ENCODE measurements at places on chromosomes 2 and 18.
A peak's percentile ranks its signal among the peaks of the same experiment; 100 is the strongest.

DNA sequence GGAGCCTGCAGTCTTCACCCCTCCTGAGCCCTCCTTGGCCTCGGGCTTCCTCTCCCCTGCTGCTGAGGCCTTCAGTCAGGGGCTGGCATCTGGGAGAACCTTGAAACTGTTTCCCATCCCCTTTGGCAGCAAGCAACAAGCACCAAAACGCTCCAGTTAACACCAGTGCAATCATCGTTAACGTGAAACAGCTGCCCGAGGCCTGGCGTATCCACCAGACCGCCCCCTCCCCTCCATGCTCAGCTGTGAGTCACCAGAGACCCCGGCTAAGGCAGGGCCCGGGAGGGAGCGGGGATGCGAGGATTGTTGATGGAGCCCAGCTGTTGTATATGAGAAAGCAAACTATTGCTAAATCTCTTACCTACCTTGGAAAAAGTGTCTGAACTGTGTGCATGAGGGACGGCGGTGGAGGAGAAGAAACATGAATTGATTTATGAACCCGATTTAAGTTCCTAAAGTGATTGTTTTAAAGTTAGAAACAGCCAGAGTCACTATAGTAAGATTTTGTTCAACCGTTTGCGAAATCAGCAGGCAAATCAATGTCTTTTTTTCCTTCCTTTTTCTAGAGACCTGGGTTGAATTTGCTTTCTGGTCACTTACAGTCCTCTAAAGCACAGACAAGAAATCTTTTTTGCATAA is 5.2 kb downstream of the ZFP36L2 start:
- no peak for DNase-seq

DNA sequence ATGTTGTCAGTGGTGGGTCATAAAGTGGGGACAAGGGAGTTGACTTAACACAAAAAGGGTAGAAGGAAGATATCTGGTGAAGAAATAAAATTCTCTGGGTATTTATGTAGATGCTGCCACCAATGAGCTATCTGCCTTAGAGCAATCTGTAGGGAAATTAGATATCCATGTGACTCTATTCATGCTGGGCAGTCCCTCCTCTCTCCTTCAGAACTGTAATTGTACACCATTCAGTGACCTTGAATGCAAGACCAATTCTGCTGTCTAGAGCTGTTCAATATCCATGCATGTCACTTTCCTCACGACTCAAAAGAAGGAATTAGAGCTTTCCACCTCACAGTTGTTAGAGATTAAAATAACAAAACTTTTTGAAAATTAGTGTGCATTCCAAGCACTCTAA is 28.6 kb upstream of the TDRD15 start:
- DNase-seq, result no peak

- DNase-seq, result no peak
Observed at GRCh38 chr2:223232285-223232684, 180.3 kb downstream of the KCNE4 start.

- DNase-seq, result no peak
Observed at GRCh38 chr2:155223781-155224406, 525.4 kb downstream of the KCNJ3 start.

- DNase-seq, result no peak
Observed at GRCh38 chr18:28176948-28177827, at the start of gene CDH2. Gene CDH2, minus strand, starts transcription at chr18:28177130. Its CDS starts 108 bp downstream, at chr18:28177022.

DNA sequence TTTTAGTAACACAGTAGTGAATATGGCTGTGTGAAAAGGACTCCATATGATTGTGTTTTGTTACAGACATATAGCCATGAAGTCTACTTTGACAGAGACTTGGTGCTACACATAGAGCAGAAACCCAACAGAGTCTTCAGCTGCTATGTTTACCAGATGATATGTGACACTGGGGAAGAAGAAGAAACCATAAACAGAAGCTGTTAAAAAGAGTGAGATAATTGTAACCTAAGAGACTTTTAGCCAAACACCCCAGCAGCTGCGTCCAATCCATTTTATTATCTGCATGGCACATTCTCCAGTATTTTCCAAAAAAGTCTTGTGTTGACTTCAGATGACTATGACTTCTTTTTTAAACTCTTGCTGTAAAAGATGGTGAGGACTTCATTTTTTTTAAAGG is 41.4 kb upstream of the CYBRD1 start:
- no peak for DNase-seq

DNA sequence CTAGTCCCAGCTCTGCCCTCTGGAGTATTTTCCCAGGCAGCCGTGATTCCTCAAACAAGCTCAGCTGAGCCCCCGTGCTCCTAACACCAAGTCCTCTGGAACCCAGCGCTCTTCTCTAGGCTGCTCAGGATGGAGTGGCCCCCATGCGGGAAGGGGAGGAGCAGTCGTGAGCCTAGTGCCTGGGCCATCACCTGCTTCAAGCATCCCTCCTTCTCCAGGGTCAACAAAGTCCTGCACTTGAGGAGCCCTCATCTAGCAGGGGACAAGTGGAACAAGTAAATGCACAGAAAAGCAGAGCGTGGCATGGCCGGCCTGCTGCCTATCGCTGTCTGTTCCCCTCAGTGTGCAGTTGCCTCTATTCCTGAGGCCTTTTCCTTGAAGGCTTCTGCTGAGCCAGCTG is 168.6 kb downstream of the INHBB start:
- no peak for DNase-seq

GRCh38 chr18:12426924-12427323 is 19.2 kb downstream of the PRELID3A start:
- no peak for DNase-seq

- no peak for DNase-seq
Observed at GRCh38 chr18:56246916-56247315, 391.5 kb downstream of the TXNL1 start.

DNA sequence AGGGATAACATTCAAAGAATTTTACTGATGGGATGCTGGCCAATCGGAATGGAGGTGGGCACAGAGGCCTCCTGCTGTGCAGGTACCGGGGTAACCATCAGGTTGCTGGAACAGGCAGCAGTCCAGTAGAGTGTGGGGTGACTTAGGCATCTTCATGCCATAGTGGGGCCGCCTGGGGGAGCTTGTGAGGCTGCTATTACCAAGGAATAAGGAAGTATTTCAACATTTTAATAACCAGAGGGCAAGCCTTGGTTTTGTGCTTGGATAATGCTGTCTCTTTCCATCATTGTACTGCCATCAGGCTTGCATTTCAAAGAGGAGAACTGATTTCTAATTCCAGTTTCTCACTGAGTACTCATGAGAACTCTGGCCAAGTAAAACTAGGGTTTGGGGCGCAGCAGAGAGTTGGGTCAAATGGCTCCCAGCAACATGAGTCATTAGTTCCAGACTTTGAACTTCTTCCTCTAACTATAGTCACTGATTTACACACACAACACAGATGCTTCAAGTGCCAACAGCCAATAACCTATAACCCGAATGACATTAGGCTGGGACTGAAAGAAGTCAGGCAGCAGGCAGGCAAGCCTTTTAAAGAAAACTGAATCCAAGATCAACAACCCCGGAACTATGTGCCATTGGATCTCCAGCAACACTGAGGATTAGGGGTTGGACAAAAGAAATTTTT is 56.1 kb upstream of the FHL2 start:
- DNase-seq, result no peak

DNA sequence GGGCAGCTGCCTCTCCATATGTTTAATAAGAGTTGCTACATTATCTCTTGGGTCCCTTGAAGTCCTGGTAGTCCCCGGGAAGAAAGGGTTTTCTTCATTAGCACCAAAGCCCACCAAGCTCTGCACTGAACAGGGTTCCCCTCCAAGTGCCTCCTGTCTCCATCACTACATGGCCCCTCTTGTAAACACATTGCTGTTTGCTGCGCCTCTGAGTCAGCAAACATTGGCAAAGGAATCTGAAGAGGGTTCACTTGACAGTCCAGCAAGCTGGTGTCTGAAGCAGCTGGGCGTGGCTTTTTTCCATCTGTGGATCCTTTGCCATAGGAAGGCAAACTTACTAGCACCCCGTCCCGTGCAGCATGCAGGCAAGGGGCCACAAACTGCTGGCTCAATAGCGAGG is 82.8 kb downstream of the TEX51 start:
- DNase-seq, result no peak

DNA sequence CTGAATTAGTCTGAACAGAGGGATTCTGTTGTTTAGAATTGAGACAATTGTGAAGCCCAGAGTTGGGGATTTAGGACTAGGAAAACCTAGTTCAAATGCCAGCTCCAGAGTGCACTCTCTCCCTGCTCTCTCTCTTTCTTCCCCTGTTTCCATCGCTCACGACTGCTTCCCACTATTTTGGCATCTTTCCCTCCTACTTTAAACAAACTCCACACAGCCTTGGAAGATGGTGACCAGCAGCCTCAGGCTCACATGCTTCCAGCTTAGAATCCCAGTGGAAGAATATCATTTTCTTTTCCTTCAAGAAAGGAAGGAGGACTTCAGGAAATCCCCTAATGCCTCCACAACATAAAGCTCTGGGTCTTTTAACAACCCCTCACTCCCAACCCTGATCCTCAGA is 6.1 kb upstream of the DNMT3A start:
- DNase-seq, result no peak

GRCh38 chr2:44136252-44136651 is 32.4 kb upstream of the PPM1B start:
- no peak for DNase-seq

DNA sequence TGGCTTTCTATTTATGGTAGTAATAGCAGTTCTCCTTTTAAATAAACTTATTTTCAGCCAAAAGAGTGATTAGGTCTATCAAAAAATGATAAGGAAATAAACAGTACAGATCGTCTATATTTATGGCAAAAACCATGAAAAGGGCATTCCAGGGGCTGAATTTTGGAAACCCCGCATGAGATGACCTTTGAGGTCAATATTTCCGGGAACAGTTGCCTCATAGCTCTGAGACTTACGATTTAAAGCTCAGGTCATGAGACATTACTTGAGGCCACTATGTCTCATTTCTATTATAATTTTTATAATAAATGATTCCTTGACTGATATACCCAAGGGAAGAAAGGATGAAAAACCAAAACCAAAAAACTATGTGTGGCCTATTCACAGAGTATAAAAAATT is 101.1 kb downstream of the LDLRAD4 start:
- DNase-seq, result no peak

DNA sequence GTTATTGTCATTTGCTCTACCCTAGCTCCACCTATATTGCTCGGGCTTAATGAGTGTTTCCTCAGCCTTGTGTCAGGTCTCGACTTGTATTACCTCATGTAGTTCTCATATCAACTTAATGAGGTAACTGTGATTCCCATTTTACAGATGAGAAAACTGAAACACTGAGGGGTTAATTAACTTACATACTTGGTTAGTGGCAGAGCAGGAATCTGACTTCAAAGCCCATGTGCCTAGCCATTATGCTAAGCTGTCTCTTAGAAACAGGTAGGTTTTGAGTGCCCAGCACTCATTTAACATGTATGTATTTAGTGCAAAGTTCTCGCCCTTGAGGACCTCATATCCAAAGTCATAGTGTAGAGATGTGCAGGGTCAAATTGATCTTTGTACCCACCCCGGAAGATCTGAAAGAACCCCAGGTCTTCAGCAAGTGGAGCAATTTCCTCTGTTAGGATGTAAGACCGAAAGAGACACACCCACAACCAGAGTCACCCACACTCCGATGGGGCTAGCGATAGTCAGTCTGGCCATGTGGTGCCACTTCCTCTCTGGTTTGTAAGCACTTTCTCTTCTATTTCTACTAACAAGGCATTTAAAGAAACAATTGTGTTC is 121.0 kb upstream of the SLC39A10 start:
- peak; percentile 28 for DNase-seq

- DNase-seq, result no peak
Observed at GRCh38 chr18:59839246-59839645, 60.5 kb upstream of the PMAIP1 start.

DNA sequence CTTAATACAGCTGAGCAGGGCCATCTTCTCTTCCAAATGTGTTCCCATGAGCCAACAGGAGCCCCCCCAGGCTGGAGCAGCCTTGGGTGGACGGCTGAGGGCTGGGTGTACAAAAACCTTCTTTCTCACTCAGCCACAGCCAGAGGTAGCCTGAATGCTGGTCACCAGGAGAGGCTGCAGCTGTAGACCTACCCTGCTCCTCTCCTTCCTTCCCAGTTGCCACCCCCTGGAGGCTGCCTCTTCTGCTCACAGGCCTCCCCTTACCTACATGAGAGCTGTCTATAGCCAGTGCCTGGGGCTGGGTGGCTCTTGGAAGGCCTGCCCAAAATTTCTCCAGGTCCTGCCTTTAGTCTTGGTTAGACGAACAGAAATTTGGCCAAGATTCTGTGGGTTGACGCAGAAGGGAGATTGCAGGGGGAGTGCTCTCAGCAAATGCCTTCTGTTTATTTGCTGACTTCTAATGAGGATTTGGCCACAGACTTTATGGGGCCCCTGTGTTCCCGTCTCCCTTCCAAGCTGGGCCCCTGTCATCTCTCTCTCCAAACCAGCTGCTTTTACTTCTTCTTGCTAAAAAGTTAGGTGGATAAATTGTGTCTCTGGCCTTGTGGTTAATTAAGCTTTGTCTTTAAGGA is 18.3 kb downstream of the CELF4 start:
- DNase-seq, result no peak

DNA sequence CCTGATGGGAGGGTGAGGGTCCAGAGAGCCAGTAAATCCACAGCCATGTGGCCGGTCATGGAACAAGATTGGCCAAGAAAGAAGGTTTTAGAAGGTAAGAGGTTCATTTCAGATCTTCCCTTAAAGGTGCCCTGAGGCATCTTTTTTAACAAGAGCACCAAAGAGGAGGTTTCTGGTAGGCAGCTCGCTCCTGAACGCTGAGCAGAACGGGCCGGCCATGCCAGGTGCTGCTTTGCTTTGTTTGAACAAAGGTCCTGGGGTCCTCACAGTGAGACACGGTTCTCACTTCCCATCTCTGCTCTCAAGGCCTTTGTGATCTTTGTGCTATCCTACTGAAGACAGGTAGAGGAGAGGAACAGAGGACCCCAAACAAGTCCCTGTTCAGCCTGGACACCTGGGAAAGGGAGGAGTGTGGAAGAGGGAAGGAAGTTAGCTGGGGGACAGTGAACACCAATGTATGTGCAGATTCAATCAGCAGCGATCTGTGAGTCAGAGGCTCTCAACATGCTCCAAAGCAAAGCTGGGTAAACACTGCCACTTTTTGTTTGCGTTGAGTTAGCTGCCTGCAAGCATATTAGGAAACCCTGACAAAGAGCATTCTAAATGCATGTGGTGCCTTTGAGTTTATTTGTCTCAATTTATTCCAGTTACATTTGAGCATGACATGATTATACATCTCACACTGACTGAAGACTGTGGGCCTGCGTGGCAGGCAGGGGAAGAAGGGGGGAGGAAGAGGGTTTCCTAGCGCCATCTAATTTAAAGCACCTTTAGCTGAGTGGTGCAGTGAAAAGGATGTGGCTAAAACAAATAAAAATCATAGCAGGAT is 102.4 kb downstream of the ASB1 start:
- no peak for DNase-seq

GRCh38 chr2:199160677-199161465 is 296.9 kb downstream of the SATB2 start:
- DNase-seq, result no peak

GRCh38 chr2:207352978-207353671 is 176.6 kb upstream of the CREB1 start:
- DNase-seq, result no peak

DNA sequence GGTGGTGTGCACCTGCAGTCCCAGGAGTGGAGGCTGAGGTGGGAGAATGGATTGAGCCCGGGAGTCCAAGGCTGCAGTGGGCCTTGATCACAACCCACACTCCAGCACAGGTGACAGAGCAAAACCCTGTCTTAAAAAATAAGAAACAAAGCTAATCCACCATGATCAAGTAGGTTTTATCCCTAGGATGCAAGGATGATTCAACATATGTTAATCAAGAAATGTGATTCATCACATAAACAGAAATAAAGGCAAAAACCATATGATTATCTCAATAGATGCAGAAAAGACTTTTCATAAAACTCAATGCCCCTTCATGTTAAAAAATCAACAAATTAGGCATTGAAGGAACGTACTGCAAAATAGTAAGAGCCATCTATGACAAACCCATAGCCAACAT is 58.1 kb downstream of the CCBE1 start:
- DNase-seq, result no peak

Data from gastrocnemius medialis (tissue), 4 donors.